Memory B cell (primary cell): ENCODE measurements at places on chromosomes 3 and 15.

GRCh38 chr3:176927706-176928581 lies 269.3 kb downstream of the TBL1XR1 start:
- H3K4me3 ChIP-seq = no peak overlapping the region
- no peak for DNase-seq
- no peaks in the 10 kb centered on the region for H3K4me1 ChIP-seq
- no peaks in the 10 kb centered on the region for H3K36me3 ChIP-seq
- no peak overlapping the region for H3K27ac ChIP-seq

DNA sequence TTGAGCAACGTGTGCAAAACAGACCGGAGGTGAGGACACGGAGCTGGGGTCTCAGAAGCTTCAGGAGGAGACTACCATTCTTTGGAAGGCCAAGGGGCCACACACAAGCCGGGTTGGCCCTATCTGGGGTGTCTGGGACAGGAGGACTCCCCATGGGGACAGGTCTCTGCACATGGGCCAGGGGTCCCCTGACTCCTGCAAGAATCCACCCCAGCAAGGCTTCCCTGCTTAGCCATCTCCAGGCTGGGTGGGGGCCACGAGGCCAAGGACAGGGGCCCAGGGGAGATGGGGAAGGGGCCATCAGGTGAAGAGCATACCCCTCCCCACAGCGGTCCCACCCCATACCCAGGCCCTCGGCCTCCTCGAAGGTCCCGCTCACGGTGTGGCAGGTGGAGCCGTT lies 38.5 kb downstream of the ADAMTS7 start:
- H3K4me1 ChIP-seq = peaks cover 5% of the 10 kb centered on the region
- H3K36me3 ChIP-seq = no peaks in the 10 kb centered on the region
- H3K27me3 ChIP-seq = peaks cover 2% of the 10 kb centered on the region
- no peak for DNase-seq

DNA sequence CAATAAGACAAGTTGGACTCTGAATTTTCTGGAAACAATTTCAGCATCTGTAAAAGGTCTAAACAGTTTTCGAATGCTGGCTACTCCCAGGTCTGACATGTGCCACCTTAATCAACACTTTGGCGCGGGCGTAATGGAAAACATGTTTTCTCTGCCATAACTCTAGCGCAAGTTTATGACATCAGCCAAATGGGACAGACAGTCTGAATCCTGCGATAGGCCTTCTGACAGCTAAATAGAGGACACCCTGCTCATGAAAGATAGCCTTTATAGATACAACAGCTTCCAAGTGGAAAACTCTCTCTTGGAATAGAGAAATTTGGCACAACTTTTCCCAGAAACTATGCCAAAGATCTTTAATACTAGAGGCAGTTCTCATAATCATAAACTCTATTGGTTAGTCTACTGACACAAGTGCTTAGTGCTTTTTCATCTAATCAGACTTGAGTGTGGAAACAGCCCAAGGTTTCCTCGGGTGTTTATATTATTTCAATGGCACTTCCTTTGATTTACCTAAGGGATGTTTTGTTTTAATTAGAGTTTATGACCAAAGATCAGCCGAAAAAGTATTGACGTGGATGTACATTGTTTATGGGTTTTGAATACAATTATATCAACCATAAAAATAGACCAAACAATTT lies 120.1 kb upstream of the DPH6 start:
- no peaks in the 10 kb centered on the region for H3K36me3 ChIP-seq
- no peaks in the 10 kb centered on the region for H3K4me1 ChIP-seq
- no peak overlapping the region for H3K4me3 ChIP-seq
- peaks cover 6% of the 10 kb centered on the region for H3K27me3 ChIP-seq

GRCh38 chr3:171353423-171353822 lies 106.8 kb downstream of the TNIK start:
- no peak overlapping the region for H3K27ac ChIP-seq
- no peak overlapping the region for H3K4me3 ChIP-seq
- DNase-seq = no peak
- H3K4me1 ChIP-seq = no peaks in the 10 kb centered on the region
- H3K27me3 ChIP-seq = peaks cover 2% of the 10 kb centered on the region

GRCh38 chr15:58066042-58066867 lies 744 bp upstream of the ALDH1A2 start:
- peak overlapping the region; percentile 68 for H3K4me3 ChIP-seq
- peaks cover 6% of the 10 kb centered on the region for H3K4me1 ChIP-seq
- peaks cover 15% of the 10 kb centered on the region for H3K27me3 ChIP-seq
- H3K36me3 ChIP-seq = no peaks in the 10 kb centered on the region
- H3K27ac ChIP-seq = no peak overlapping the region

- no peaks in the 10 kb centered on the region for H3K27me3 ChIP-seq
- H3K4me3 ChIP-seq = peak overlapping the region; percentile 24
- DNase-seq = peak; percentile 52
- H3K36me3 ChIP-seq = no peaks in the 10 kb centered on the region
Observed at GRCh38 chr15:52730173-52730572, 51.0 kb upstream of the ATOSA start.

DNA sequence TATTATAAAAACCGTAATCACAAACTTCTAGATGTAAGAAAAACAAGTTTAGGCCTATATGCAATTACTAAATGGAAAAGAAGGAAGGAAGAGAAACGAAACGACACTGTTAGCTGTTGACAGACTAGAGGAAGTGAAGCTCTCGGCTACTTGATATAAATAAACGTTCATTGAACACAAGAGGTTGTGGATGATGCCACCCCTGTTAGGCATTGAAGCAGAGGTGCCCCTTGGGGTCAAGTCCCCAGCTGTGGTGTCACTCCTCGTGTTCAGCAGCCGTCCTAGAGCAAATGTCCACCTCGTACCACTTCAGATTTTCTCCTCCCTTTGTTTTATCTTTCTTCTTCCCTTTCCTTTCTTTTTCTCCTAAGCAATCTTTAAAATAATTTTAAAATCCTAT lies 146.5 kb upstream of the UBE2E1 start:
- peaks cover 4% of the 10 kb centered on the region for H3K36me3 ChIP-seq
- H3K27me3 ChIP-seq = no peaks in the 10 kb centered on the region
- peak overlapping the region; percentile 82 for H3K27ac ChIP-seq
- peaks cover 41% of the 10 kb centered on the region for H3K4me1 ChIP-seq
- peak overlapping the region; percentile 66 for H3K4me3 ChIP-seq

DNA sequence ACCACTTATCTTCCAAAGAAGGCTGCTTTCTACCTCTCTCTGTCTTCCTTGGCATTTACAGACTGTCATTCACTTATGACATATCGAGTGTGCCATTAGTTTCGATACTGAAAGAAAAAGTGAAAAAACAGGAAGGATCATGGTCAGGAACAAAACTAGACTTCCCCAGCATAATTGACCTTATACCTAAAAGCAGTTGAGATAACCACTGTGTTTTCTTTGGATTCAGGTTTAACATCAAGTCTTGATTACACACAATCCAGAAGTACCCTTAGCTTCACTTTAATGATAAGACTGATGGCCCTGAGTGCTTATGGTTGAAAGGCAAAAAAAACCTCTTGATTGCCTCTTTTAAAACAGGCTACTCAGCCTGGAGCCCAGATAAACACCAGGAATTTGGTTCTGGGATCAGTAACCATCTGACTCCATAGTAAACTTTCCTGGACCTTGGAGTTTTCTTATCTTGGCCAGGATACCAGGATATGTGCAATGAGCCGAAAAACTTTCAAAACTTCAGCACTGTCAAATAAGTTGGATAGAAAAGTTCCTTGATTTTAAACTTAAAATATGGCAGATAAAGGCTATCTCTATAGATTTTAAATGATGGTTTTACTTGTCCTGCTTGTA lies 5.0 kb upstream of the UACA start:
- peak overlapping the region; percentile 40 for H3K27ac ChIP-seq
- H3K27me3 ChIP-seq = peaks cover 6% of the 10 kb centered on the region
- no peaks in the 10 kb centered on the region for H3K36me3 ChIP-seq
